Activated CD4-positive, alpha-beta T cell treated with anti-CD3 and anti-CD28 coated beads, Interleukin-2, amount 50 U/mL, for 24 hours (primary cell): ENCODE measurements at places on chromosomes 7 and 10.

DNA sequence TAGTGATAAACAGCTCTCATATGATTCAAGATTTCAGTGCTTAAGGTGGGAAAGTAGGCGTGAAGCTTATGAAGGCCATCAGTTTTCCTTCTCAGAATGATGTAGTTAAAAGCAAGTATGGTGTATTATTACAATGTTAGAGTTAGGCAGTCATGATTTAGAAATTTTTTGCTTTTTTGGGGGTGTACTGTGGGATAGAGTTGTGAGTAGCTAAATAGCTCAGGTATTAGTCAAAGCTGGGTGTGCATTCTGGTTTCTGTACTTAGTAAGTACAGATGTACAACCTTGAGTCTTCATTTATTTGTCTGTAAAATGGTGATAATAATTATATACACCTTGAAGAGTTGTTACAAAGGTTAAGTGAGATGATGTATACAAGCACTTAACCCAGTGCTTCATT, 52.2 kb downstream of the R3HCC1L start:
- no peak for DNase-seq

DNA sequence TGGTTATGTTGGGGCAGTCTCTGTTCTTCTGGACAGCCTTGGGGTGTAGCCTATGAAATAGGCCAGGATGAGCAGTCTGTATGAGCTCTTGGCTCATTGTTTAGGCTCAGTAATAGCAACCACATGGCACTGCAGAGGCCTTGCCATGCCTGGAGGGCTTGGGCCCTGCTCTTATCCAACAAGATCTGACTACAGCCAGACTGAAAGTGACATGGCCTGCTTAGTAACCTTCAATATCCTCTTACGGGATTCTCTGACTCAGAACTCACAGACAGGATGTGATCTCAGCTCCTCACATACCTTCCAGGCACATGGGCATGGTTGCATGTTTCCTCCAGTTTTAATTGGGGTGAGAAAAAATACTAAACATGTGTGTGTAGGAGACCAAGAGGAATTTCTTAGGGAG, 289.3 kb downstream of the PTEN start:
- DNase-seq = no peak

DNA sequence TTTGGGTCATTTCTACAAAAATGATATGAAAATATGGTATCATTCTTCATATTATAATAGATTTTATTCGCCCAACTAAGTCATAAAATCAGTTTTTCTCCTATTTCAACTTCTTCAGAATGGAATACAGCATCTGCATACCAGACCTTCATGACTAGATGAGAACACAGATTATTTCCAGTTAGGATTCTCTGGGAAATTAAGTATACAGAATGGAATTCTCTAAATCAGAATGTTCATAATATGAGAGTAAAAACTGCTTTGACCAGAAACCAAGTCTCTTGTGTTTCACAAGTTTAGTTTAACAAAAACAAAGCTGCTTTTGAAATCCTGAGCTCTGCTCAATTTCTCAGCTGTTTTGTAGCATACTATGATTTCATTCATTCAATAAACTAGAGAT, 160.3 kb upstream of the SEMA3A start:
- DNase-seq = no peak

DNA sequence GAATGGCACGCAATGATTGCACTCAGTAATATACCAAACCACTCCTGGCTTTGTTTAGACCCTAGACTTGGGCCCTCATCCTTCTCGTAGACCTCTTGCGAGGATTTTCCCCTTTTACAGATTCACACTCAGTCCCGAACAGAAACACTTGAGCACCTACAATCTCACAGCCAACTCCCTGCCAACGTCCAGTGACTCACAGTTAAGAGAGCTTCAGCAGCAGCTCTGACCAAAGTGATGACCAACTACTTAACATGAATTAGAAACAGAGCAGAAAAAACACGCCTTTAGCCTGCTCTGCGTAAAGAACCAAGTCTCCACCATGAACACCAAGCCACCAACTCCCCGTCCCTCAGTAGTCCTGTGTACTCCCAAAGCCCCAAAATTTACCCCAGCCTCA, 2.2 kb downstream of the DNAJC30 start:
- no peak for DNase-seq

- no peak for DNase-seq
Measured at GRCh38 chr7:102432442-102433218, 745 bp upstream of the ORAI2 start.

GRCh38 chr10:1661859-1662437, 75.4 kb downstream of the ADARB2 start:
- no peak for DNase-seq

- no peak for DNase-seq
Measured at GRCh38 chr7:71705217-71705616, 573.3 kb downstream of the GALNT17 start.

DNA sequence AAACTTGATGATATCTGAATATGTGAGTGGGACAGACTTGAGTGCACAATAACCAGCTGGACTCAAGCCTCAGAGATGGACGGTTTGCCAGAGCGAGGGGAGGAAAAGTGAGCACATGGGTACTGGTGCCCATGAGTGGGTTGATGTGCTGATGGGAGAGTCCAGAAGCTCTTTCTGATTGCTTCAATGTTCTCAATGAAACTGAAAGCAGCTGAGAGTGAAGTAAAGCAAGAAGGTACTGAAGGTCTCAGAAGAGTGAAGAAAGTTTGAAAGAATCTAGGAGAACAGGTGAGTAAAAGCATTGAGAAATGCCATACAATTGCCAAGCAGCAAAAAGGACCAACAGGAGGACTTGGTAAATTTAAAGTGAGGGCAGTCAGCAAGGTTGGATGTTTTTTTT, 28.6 kb downstream of the CTTNBP2 start:
- DNase-seq = no peak

- no peak for DNase-seq
Measured at GRCh38 chr10:86226016-86226415, 140.6 kb downstream of the GRID1 start.

- no peak for DNase-seq
Measured at GRCh38 chr7:41774966-41775365, 72.1 kb upstream of the INHBA start.

- no peak for DNase-seq
Measured at GRCh38 chr10:115117301-115117700, 24.1 kb downstream of the ATRNL1 start.

DNA sequence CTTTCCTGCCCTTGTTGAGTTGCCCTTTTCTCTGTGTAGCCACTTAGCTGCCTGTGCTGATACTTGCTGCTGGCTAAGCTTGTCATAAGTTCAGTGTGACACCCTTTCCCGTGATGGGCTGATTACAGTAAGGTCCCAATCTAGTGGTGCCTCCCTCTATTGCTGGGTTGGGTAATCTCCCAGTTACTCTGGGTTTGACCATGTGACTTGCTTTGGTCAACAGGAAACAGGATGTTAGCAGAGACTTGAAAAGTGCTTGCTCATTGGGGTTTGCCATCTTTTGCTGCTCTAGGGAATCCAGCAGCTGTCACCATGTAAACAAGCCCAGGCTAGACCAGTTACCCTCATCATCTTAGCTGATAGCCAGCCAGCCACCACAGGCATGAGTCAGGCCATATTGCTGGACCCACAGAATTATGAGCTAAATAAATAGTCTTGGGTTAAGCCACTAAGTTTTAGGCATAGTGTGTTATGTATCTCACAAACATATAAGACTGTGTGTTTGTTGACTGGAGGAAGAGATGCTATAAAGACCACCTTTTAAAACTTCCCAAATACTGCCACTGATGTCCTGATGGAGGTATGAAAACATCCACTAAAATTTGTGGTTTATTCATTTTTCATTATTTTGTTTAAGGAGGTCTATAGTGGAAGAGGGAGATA, 4.0 kb upstream of the LEP start:
- no peak for DNase-seq

GRCh38 chr10:29970576-29970975, 88.8 kb downstream of the JCAD start:
- no peak for DNase-seq

- no peak for DNase-seq
Measured at GRCh38 chr7:72038022-72038732, 374.0 kb downstream of the CALN1 start.

GRCh38 chr7:81460250-81461045, 309.4 kb downstream of the HGF start:
- DNase-seq = no peak

DNA sequence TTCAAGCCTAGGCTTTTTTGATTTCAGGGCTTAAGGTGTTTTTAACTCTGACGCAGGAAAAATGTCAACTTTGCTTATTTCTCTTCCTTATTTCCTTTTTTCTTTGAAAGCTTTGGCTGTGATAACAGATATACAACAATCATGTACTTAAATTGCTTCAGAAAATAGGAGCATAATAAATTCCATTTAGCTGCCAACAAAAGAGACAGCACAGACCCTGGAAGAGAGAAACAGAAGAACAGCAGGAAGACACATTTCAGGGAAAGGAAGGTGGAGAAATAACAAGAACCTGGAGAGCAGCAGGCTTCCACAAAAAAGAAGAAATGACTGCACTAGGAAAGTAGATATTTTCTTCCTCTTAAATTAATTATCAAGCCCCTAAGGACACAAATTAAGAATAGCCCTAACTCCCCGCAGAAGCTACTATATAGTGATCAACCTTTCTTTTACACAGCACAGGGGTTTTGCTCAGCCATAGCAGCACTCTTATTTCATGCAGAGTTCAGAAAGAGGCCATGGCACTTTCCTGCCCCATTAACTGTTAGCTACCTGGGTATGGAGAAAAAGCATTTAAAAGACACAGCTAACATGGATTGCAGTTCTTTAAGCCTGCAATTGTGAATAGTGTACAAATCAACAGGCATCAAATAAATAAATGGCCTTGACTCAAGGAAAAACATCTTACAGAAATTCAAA, 61.5 kb downstream of the IQUB start:
- no peak for DNase-seq

DNA sequence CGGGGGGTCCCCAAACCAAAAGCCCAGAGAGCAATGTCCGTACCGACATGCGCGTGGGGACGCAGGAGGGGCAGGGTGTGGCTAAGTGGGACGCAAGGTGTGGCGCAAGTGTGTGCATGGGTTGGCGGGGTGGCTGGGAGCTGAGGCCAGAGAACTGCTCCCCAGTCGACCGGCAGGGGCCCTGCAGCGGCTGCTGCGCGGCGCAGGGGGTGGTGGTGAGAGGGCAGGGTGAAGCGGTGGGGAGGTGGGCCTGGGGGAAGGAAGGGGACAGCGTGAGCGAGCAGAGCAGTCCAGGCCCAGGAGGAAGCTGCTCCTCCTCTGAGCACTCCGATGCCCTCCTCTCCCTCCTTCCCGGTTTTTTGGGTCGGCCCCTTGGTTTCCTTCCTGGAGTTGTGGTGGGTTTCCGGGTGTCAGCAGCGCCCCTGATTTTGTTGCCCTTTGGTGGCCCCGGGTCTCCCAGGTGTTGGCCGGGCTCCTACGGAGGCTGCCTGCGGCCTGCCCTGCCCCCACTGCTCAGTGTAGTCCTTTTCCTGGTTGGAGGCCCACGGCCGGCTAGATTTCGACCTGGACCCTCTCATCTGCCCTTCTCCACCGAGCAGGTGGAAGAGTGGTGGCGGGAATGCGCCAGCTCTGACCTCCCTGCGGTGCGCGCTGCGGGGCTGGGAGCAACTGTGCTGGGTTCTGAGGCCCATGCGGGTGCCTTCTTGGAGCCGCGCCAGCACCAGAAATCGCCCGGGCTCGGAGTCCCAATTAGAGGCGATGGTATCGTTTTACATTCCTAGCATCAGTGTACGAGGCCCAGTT, 40.5 kb upstream of the COMTD1 start:
- no peak for DNase-seq

DNA sequence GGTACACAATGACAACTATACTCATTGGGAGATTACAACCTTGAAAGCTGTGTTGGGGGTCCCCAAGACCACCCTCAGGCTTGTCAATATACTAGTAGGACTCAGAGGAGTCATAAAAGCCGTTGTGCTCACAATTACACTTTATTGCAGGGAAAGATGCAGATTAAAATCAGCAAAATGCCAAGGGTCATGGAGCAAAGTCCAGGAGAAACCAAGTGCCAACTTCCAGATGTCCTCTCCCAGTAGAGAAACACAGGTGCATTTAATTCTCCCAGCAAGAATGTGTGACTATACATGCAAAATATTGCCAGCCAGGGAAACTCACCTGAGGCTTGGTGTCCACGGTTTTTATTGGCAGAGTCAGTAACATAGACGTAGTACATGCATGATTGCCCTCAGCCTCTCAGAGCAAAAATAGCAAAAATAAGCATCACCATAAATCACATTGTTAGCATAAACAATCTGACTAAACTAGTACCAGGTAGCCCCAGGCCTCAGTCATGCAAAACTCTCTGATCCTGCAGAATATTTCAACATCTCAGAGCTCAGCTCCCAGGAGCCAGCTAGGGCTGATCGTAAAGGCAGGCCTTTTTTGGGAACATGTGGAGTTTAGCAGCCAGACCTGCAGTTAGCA, 50.7 kb downstream of the VIM start:
- no peak for DNase-seq

DNA sequence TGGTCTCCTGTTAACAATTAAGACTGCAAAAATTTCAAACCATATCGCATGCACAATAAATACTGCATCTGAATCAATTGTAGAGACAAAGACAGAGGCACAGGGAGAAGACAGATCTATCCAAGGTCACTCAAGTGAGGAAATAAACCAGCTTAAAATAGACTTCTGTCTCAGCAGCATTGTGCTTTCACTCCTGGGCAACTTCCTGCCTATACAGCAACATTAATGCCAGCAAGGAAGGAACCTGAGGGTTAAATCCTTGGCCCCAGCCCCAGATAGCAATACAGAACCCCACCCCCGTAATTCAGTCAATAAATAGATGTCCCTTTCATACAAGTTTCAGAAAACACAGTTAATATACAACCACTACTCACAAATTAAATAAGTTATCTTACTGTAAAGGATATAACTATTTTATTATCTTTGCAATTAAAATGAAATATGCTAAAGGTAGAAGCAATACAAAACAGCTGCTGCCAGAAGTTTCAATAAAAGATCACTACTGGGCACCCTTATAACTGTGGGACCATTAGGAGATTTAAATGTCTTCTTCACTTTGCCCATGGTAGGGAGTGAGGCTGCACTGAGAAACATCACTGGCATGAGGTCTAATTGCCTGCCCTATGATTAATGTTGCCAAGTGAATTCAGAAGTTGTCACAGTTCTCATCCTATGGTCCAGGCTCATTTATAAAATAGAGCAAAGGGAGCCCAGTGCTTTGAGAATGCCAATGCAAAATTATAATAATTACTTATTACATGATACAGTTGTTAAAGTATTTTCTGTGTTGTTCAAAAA, 49.4 kb downstream of the CAV1 start:
- no peak for DNase-seq

DNA sequence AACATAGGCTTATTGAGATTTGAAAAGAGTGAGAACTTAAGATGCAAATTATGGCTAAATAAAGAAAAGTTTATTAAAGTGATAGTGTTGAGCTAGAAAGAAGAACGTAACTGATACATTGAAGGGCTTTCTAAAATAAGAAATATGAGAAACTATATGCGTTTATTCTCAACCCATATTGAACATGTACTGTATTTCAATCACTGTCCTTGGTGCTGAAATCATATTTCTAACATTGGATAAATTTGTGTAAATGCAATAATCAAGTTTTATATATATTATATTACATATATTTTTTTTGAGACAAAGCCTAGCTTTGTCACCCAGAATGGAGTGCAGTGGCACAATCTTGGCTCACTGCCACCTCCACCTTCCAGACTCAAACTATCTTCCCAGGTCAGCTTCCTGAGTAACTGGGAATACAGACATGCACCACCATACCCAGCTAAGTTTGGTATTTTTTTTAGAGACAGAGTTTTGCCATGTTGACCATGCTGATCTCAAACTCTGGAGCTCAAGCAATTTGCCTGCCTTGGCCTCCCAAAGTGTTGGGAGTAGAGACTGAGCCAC, 1065.8 kb downstream of the REEP3 start:
- no peak for DNase-seq

GRCh38 chr10:104546336-104546735, 94.8 kb upstream of the SORCS3 start:
- no peak for DNase-seq

- DNase-seq = no peak
Measured at GRCh38 chr7:158062661-158063060, 525.0 kb downstream of the PTPRN2 start.
